ENCODE measurements at places on chromosomes 16 and 17. TPM values are rescaled to one million over a fixed set of nuclear protein-coding genes. Genes with fewer than 3 reads are reported as not detected.

DNA sequence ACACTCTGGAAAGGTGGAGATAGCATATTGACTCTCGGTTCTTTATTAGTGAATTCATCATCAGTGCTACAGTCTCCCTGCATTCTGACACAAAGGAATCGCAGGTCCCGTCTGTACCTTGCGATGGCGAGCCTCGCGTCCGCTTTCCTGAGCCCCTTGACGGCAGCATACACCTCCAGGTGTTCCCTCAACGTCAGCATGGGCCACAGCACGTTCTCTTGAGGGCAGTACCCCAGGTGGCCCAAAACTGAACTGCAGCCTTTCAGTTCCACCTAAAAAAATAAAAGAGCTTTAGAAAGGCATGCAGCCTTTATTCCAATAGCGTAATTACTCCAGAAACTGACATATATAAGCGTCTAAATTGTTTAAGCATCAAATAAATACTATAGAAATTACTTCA, 24.2 kb upstream of the ABCA9 start:
- DNase-seq: no peak

TNP2 gene
- not detected for total RNA-seq

GRCh38 chr17:19331134-19331533, 31.4 kb downstream of the B9D1 start:
- DNase-seq: no peak

- DNase-seq: no peak
Observed at GRCh38 chr16:6777624-6778023, 555.0 kb upstream of the RBFOX1 start.

- no peak for DNase-seq
Observed at GRCh38 chr16:23987443-23987842, 151.7 kb downstream of the PRKCB start.

DNA sequence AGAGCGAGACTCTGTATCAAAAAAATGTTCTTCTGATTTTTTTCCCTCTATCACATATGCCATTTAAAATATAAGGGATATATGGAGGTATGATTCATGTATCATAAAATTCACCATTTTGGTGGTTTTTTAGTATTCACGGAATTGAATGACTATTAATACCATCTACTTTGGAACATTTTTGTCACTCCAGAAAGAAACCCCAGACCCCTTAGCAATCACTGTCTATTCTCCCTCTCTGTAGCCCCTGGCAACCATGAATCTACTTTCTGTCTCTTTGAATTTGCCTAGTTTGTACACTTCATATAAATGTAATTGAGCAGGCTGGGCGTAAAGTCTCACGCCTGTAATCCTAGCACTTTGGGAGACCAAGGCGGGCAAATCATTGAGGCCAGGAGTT, 75.9 kb downstream of the PRKCA start:
- no peak for DNase-seq

C1QL1 gene
- 10.1 TPM for total RNA-seq

Data from esophagus muscularis mucosa (tissue), 4 donors.